ENCODE measurements at places on chromosomes 12 and 14.
A peak's percentile ranks its signal among the peaks of the same experiment; 100 is the strongest.

DNA sequence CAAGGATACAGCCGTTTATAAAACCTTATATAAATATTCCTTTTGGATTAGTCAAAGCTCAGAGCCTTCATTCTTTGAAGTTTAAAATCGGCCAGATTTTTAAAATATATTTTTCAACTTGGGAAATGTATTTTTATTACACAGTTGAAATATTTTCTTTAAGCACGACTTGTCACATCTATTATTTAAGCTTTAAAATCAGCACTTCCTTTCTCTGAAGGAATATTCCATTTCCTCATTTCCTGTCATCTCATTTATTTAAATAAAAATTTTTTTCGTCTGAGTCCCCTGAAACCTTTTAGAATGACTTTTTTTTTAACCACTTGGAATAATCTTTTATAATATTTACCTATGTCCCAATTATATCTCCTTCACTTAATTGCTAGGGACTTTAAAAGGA is 107.5 kb upstream of the PDE3A start:
- DNase-seq, result no peak

- DNase-seq, result no peak
These were observed 146.1 kb downstream of the METTL25 start for GRCh38 chr12:82504409-82504808.

- DNase-seq, result no peak
These were observed 12.2 kb downstream of the MMP14 start for GRCh38 chr14:22848351-22849164.

- DNase-seq, result peak; percentile 17
These were observed 1.7 kb upstream of the FLRT2 start for GRCh38 chr14:85528080-85528896.

GRCh38 chr12:104650541-104650940 is 193.8 kb downstream of the CHST11 start:
- DNase-seq, result no peak

- no peak for DNase-seq
These were observed 56.4 kb downstream of the TESC start for GRCh38 chr12:117042862-117043261.

DNA sequence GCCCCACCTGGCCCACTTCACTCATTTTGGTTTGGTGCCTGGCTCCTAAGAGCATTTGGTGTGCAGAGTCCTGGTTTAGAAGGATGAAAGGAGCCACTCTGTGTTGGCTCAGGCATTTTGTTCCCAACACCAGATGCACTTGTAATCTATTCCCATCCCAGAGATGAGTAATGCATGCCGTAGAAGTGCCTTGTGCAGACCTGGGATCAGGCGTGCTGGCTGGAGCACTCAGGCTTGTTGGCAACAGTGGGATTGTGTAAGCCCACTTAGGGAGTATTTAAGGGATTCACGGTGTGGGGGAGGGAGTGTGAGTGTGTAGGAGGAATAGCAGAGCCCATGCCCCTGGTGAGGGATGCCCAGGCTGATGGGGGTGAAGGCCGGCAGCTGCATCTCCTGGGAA is 501.5 kb upstream of the TBX3 start:
- DNase-seq, result no peak

GRCh38 chr12:42585841-42586216 is 3.7 kb downstream of the PRICKLE1 start:
- DNase-seq, result no peak

- no peak for DNase-seq
These were observed 31.9 kb upstream of the CAND1 start for GRCh38 chr12:67237231-67237630.

GRCh38 chr12:72547573-72547972 is 275.4 kb downstream of the TRHDE start:
- DNase-seq, result no peak

DNA sequence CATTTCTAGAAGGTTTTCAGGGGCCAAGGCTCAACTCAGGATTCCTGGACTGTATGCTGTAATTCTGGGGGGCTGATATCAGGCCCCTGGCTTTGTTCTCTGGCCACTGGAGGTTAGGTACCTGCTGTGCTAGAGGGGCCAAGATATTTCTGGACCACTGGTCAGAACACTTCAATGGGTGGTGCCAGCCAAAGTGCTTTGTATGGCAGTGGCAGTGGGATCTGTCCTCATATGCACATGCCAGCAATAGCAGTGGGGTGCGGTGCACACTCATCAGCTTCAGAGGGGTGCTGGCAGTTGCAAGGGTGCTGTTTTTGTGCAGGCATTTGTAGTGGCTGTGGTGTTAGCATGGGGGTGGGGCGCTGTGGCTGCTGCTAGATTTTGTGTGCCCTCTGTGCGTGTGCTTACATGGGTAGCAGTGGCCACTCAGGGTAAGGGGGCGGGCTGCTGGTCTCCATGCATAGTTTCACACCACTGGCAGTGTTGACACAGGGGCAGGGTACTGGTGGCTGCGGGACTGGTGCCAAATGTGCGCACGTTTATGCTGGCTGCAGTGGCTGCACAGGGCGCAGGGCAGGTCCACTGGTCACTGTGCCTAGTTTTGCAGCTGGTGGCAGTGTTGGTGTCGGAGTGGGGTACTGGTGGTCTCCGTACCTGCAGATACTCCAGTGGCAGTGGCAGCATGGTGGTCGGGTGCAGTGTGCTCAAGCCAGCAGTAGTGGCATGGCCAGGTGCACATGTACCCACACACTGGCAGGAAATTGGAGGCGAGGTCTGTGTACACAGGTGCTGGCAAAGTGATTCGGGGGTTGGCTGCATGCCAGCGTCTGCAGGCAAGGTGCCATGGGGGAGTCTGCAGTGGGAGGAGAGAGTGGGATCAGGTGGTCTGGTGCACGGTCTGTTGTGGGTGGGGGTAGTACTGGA is 12.6 kb downstream of the NOPCHAP1 start:
- DNase-seq, result no peak

DNA sequence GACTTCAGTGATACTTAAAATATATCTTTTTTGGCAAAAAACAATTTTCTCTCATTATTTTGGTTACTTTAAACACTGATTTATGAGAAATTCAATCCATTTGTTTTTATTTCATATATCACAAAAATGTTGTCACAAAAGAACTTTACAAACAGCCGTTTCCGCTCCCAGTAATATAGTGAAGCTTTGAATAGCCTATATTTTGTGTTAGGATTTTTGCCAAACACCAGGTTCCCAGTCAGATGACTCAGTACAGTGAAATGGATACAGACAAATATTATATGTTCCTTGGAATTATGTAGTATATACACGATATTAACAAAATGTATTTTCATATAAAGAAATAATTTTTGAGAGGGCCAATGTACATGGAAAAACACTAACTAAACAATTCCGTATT is 411.1 kb downstream of the CCER1 start:
- no peak for DNase-seq

DNA sequence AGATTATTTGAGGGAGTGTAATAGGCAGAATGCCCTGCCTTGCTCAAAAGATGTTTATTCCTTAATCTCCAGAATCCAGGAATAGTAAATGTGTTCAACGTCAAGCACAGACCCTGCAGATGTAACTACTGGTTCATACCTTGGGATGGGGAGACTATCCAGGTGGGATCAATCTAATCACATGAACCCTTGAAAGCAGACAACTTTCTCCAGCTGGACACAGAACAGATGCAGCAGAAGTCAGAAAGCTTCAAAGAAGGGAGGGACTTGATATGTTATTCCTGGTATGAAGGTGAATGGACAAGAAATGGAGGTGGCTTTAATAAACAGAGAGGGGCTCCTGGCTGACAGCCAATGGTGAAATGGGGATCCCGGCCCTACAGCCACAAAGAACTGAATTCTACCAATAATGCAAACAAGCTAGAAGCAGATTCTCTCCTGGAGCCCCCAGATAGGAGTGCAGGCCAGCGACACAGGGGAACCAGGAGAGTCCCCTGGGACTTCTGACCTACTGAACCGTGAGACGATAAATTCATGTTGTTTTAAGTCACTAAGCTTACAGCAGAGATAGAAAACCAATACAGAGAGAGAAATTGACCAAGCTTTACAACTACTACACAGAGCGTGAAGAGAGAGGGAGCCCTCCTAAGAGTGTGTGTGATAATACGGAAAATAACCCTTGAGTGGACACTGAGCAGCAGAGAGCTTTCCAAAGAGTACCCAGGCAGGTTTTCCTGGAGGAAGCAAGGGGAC is 133.5 kb upstream of the TMEM132C start:
- DNase-seq, result no peak

- DNase-seq, result no peak
These were observed 157.2 kb downstream of the ANO4 start for GRCh38 chr12:100951756-100952155.

GRCh38 chr12:121637231-121637914 is 11.0 kb downstream of the ORAI1 start:
- no peak for DNase-seq

- peak; percentile 87 for DNase-seq
These were observed 25.5 kb downstream of the SCARB1 start for GRCh38 chr12:124837958-124838803.

GRCh38 chr12:14878488-14878887 is 7.2 kb downstream of the MGP start:
- no peak for DNase-seq

GRCh38 chr14:49926803-49927202 is 33.9 kb downstream of the ARF6 start:
- no peak for DNase-seq

DNA sequence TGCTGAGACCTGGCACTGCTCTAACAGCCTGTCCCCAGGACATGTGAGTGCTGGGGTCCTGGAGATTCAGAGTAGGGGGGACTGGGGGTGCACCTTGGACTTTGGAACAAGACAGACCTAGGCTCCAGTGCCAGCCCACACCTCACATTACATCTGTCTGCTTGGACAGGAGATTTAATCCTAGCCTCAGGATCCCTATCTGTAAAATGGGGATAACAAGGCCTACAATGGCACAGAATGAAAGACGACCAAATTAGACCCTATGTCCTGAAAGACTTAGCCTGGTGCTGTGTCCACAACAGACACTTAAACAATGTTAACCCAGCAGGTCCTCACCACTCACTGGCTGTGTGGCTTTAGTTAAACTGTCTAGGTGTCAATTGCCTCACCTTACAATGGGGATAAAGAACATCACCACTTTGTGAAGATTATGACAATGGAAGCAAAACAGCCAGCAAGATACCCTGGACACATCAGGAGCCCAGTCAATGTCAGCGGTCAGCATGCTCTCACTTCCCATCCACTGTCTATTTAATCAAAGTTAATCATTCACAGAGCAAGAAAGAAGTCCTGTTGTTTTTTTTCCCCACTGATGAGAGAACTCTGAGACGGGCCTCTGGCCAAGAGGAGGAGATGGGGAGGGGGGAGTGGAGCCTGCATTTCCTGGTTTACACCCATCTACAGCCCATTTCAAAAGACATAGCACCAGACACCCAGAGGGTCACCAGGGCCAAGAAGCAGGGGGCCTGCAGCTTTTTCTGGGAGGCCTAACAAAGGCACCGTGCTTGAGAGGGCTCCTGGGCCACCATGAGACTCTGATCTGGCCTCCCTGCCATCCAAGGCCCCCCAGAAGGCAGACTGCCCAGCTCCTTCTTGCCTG is 40.6 kb downstream of the ACTN1 start:
- no peak for DNase-seq

GRCh38 chr14:29584992-29585391 is 342.7 kb downstream of the PRKD1 start:
- no peak for DNase-seq

DNA sequence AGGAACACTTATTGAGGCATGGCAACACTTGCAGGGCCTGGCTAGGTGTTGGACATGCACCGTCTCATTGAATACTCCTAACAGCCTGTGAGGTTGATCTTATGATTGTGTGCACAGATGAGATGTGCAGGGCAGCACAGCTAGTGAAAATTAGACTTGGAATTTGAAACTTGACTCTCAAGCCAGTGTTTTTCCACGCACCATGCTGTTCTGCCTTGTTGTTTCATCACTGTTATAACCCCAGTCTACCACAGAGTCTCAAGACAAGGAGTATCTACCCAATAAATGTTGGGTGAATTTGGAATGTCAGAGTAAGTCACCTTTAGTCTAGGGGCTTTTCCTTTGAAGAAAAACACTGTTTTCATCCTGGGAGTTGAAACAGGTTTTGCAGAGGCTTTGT is 55.8 kb upstream of the LRIG3 start:
- DNase-seq, result no peak

DNA sequence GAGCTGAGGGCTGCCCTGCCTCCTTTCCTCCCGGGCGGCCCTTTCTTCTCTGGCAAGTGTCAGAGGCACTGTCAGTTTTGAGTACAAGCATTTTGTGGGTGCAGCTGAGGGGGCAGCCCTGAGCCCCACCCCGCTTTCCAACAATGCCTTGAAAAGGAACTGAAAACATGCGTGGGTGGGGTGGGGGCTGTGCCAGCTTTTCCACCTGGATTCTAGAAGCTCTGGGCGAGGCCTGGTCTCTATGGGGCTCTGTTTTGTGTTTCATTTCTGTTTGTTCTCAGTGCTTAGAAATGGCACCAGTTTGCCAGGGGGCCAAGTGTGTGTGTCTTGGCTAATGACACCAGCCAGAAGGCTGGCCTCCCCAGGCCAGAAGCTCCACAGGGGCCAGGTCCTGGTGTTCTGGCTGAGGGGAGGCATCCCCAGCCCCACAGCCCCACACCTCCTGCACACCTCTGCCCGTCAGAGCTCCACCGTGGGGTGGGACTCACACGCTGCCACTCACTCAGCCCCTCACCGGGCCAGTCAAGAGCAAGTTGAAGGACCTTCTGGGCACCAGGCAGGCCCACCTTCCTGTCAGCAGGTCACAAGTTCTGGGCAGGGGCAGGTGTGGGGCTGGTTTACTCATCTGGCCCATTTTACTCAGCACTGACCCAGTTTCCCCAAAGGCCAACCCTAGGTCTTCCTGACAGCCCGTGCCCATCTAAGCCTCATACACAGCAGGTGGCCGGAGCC is 155.1 kb downstream of the CALM1 start:
- DNase-seq, result no peak

DNA sequence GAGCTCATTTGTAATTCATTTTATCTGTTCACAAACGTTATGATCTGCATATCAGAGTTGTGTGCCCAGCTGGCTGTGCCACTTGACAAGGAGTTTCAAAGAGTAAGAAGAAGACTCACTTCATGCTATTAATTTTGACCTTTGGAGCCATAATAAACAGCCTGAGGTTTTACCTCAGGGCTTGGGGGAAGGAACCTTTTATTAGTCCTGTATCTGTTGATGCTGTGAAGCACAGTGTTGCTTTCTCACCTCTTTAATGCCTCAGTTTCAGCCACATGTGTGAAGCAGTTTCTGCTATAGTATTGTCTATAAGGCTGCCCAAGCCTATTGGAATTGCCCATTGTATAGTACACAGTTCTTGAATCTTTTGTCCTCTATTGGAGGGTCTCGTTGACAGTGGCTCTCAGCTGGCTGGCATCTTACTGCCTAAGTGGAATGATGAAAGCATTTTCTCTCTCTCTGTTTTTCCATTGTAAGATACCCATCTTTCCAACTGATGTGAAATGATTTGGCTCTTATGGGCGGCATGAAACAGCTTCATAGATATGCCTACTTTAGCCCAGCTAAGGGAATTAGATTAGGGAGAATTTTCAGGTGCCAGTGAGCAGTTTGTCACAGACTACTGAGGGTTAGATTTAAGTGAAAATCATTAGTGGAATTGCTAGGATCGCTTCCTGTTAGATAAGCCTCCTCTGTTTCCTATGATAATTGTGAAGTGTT is 34.7 kb downstream of the GPATCH2L start:
- no peak for DNase-seq

GRCh38 chr14:105317546-105317945 is 3.0 kb downstream of the PACS2 start:
- DNase-seq, result no peak

- no peak for DNase-seq
These were observed 317.1 kb downstream of the BCAT1 start for GRCh38 chr12:24631676-24632426.

GRCh38 chr12:128652136-128652751 is 171.5 kb downstream of the SLC15A4 start:
- DNase-seq, result no peak

All from T1000 (cell line).